Osteoblast (primary cell): ENCODE measurements at places on chromosomes 5 and 9. TPM values are rescaled to one million over a fixed set of nuclear protein-coding genes. Genes with fewer than 3 reads are reported as not detected.
A peak's percentile ranks its signal among the peaks of the same experiment; 100 is the strongest.

DNA sequence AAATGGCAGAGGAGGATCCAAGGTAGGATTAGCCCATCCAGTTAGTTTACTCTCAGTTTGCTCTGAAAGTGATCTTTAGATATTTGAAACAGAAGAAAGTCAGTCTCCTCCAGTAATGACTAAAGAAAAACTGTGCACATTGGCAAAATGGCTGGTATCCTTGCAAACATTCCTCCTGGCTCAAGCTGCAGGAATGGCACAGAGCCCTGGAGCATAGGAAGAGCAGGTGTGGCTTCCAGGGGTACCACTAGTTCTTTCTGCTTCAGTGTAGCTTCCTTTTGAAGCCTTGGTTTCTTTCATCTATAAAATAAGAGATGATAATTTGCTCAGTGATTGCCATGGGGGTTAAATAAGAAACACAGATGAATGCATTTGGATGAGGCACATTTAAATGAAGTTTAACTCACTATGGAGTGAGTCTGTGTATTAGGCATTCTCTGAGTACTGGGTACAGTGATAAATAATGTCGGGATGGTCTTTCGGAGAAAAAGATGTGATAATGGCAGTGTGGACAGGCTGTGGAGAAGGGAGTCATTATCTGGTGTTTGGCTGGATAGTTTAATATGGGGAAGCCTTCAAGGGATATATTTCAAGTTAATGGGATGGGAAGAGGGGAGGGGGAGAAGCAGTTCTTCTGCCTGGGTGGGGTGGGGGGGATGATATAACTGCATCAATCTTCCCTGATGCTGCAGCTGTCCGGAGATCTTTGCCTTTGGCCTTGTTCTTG lies 217.3 kb upstream of the KLF4 start:
- DNase-seq = no peak

Gene ITK
- under 0.01 TPM in 1 of 2 replicates, not detected in the other for total RNA-seq

DNA sequence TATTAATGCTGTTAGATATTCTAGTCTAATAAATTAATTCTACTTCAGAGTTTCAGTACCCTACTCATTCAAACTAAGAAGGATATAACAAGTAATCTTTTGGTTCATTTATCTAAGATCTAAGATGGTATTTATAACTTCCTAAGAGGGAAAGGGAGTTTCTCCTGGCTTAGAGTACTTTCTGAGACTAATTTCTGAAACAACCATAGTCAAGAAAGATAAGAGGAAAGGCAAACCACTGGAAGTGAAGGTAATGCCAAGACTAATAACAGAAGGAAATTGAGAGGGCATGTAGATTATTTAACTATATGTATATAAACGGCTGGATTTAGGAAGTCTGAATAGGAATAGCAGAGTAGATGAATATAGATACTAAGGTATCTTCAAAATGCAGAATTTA lies 112.4 kb upstream of the ACOT12 start:
- DNase-seq = no peak

Gene IFNK
- not detected in 2 replicates for total RNA-seq

DNA sequence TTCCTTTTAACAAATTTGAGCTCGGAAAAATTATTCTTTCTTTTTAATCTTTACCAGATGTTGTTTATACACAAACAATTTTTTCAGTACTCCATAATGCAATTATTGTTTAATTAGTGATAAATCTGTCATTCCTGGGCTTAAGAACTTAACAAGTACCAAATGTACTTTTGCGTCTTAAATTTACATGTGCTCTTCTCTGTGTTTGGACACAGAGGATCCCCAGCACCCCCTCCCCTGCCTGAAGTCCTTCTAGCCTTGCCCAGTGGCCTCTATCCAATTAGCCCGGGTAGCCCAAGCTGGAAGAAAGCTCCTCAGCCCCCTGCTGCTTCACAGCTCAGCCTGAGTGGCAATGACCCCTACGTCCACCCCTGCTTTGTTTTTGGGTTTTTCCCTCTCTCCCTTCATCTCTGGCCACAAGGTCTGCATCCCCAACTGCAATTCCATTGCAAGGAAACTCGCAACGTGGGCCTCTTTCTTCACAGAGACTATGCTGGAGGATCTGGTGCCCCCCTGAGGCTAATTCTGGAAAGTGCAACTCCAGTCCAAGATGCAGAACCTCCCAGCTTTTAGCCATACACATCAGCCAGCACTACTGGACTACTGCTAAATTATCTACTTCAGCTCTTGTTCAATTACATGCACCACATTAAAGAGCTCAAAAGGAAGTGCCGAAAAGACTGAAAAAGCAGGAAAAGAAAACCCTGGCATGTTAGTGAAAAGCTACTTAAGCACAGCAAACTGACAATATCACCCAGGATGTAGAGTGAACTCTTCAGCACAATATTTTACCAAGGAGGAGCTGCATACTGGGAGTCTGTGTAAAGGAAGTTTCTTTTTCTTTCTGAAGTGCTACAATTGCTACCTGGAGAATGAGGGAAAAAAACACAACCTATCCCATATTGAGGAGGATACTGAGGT lies 186.2 kb downstream of the FANCC start:
- peak; percentile 89 for DNase-seq

- no peak for DNase-seq
These were observed 586 bp upstream of the PDZD2 start for GRCh38 chr5:31638345-31638744.

Gene SPINK7
- not detected in 2 replicates for total RNA-seq

- DNase-seq = no peak
These were observed 1293.7 kb upstream of the C9orf72 start for GRCh38 chr9:28866951-28867350.

- no peak for DNase-seq
These were observed 183.8 kb upstream of the S1PR3 start for GRCh38 chr9:88807426-88807825.

Gene ADGRD2
- not detected in 2 replicates for total RNA-seq

- DNase-seq = no peak
These were observed 8.7 kb upstream of the SPARC start for GRCh38 chr5:151695464-151695863.

- DNase-seq = peak; percentile 26
These were observed 1.2 kb upstream of the SLC25A51 start for GRCh38 chr9:37905131-37905505.

DNA sequence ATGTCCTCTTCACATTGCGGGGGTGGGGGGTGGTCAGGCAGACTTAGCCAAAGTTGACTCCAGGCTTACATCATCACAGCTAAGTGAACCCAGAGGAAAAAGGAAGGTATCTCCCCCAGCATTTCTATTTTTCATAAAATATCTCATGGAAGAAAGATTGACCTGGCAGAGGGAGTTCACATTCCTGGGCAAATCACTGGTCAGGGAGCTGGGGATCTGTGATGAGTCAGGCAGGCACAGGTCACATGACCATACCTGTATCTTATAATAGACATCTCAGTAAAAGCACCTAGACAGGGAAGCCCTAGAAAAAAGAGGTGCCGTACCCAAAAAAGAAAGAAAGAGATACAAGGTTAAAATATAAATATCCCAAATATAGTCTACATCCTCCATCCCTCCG lies 57.3 kb upstream of the WWC1 start:
- DNase-seq = no peak

- peak; percentile 5 for DNase-seq
These were observed 11.0 kb upstream of the MTMR12 start for GRCh38 chr5:32323741-32324140.

DNA sequence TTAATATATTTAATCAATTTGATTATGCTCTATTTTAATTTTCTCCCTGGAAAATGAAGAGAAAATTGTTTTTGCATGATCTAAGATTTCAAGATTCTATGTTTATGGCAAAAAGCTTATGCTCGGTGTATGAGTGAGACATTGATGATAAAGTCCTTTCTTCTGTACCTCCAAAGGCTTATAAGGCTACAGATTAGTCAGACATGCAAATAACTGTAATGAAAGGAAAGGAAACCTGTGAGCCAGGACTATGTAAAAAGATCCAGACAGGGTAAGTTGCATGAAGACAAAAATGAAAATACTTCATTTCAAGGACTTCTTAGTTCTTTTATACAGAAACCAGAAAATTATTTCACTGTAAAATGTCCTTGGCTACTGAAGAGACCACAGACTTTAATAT lies 52.2 kb upstream of the EDIL3 start:
- DNase-seq = no peak

DNA sequence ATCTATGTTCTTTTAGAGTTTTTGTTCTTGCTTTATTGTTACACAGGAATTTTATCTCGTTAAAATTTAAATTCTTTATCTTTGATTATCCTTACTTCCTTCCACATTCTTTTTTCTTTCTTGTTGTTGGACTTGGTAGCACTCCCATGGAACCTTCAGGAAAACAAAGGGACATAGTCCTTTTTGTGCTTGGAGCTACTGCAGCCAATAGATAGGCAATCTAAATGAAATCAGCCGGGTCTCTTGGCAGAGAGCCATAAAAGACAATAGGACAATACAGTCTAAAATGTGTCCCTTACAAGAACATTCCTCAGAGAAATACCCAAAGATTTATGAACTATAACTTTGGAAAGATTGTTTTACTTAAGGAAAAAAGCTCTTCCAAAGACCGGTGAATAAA lies 548.1 kb upstream of the C9orf72 start:
- DNase-seq = no peak

DNA sequence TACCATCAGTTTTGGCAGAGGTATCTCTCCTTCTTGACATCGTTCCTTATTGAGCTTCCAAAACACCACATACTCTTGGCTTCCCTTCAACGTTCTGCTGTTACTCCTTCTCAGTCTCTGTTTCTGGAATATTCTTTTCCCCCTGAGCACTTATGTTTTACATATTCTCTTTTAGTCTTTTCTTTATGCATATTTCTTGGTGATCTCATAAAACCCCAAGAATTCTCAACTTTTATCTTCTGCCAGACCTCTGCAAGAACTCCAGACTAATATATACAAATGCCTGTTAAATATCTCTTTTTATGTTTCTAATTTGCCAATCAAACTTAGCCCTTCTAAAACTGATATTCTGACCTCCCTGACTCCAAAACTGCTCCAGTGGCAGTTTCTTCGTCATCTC lies 453.4 kb upstream of the CTNND2 start:
- no peak for DNase-seq

DNA sequence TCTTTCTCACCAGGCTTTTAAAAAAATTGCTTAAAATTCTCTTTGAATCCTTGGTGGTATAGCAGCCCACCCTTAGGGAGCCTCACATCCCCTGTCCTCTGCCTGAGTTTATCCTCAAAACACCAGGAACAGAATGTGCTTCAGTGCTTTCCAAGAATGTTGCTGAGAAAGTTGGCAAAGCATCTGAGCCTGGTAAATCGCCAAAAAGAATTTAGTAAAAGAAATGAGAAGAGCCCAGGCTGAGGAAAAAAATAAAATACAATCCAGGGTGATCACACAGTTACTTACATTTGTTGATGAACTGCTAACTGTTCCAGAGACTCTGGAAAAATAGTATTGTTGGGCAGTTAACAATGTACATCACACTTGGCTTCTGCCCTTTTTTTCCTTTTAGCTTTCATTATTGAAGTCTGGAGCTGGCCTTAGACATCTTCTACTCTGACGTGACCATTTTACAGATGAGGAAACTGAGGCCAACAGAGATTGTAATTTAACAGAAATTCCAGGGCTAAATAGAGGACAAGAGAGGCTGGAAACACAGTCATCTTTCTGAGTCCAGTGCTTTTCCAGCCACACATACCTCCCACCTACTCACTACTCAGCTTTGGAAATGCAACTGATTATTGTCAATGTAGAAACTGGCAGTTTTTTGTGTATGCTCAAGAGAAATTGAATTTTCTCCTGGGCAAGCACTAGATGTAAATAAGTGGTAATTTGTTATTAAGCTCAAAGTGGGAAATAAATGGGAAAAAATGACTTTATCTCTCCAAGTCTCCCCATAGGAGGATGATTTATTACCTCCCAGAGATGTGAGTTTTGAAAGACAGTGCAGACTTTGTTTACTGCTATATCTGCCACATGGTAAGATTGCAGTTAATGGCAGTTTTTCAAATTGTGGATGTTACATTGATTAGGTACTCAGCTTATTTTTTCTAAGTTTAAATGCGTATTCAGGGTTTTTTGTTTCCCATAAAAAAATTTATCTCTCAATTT lies 86.7 kb upstream of the ALDH1A1 start:
- no peak for DNase-seq
